ENCODE measurements at places on chromosomes 3 and 15.

GRCh38 chr3:126166009-126166408 is 14.4 kb downstream of the ALDH1L1 start:
- DNase-seq: no peak

DNA sequence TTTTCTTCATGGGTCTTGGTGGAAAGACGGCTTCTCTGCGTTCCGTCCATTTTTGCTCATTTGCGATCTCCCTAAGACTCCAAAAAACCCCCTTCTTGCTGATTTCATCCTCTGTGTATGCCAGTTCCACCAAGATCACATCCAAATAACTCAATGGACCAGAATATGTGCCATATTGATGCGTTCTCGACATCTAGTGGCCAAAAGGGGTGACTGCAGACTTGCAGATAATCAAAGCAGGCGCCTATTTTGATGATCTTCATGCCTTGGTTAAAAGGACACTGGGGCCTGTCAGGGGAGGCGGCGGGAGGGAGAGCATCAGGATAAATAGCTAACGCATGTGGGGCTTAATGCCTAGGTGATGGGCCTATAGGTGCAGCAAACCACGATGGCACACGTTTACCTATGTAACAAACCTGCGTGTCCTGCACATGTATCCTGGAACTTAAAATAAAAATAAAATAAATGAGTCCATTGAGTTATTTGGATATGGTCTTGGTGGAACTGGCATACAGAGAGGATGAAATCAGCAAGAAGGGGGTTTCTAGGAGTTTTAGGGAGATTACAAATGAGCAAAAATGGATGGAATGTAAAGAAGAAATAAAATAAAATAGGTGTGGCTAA is 104.2 kb upstream of the RAD18 start:
- DNase-seq: no peak

DNA sequence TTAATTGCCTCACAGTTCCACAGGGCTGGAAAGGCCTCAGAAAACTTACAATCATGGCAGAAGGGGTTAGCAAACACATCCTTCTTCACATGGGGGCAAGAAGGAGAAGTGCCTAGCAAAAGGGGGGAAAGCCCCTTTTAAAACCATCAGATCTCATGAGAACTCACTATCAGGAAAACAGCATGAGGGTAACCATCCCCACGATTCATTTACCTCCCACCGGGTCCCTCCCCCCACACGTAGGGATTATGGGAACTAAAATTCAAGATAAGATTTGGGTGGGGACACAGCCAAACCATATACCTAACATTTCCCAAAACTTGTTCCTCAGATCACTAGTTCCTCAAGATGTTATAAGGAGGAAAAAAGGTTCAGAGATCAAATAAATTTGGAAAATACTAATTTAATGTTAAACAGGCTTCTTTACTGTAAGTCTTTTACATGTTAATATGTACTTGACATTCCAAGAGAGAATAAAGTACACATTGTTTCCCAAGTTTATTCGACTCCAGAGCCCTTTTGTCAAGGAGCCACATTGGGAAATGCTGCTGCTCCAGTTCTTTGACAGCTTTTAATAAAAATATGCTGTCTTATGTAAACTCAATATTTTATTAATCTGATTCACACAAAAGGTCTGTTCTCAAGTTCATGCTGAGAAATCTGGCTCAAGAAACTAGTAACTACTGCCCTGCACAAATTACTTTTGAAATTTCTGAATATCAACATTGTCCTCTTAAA is 17.8 kb downstream of the HERC1 start:
- DNase-seq: no peak

- no peak for DNase-seq
Measured at GRCh38 chr15:37034392-37034791, 66.0 kb downstream of the MEIS2 start.

GRCh38 chr3:62987721-62988120 is 112.5 kb upstream of the CADPS start:
- no peak for DNase-seq

DNA sequence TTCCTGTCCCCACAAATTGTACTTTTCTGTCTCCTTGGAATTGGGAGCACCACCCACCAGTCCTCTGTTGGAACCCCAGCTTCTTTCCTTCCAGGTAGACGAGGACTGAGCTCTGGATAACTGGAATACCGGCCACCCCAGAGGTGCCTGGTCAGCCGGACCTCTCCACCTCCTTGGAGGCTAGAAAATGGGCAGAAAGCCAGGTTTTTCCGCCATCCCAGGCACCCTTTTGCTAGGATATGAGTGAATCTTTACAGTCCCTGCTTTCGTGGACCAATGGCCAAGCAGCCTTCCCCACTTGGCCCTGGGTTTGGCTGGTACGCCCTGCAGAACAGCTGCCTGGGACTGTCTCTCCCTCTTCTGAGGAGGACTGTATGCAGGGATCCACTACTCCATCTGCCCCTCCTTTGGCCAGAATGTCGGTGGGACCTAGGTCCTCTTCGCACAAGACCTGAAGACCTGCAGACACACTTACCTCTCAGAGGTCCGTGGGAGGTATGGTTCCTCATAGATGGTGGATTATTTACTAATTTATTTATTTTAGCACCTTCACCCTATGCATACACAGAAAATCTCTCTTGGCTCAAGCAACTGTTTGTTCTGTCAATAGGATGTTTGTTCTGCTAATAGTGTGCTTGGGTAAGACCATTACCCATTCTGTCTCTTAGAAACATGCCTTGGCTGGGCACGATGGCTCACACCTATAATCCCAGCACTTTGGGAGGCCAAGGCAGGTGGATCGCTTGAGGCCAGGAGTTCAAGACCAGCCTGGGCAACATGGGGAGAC is 8.6 kb upstream of the CHAC1 start:
- DNase-seq: no peak

DNA sequence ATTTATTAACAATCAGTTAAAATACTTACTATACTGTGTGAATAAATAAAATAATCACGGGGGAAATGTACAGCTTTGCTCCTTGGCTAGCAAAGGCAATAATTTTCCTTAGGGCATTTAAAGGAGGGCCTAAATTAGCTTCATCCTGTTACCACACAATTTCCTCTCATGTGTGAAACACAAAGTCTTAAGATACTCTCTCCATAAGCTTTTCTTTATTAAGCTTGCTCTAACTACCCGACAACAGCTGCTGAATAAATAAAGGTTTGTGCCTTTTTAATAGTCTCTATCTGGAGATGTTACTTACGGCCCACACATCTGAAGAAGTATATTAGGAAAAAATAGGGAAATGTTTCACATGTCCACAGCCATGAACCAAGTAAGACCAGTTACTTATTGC is 29.7 kb downstream of the ZNF106 start:
- no peak for DNase-seq

DNA sequence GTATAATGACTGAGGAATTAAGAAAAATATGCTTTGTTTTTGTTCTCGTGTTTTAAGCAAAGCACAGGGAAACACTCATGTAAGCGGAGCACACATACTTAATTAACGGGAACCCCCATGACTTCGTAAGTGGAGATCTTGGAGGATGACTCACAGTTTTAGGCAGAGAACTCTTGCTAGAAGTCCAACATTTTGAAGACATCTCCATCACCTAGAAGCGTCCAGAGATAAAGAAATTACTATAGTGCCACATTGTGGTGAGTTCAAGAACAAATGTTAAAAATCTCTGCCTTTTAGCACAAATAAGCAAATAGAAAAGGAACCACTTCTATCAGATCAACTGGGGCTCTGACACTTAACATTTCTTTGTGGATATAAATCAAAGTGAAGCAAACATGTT is 194.1 kb upstream of the ARHGEF26 start:
- DNase-seq: no peak

DNA sequence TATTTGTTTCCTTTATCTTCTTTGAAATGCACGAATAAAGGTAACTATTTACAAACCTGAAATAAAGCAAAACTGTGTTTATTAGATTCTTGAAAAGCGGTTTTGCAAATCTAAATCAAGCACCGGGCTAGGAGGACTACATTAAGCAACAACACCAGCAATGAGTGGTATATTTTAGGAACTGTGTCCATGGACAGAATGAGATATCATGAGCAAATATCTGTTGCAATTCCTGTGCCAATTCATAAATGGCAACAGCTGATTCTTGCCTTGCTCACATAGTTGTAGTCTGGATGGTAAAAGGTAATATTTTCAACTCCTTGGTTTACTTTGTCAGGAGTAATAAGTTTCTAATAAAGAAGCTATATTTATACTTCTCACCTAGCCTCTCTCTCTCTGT is 403.3 kb downstream of the LPP start:
- DNase-seq: no peak

- DNase-seq: no peak
Measured at GRCh38 chr15:96053781-96054428, 276.6 kb upstream of the NR2F2 start.

GRCh38 chr3:146781059-146781458 is 175.9 kb upstream of the PLSCR5 start:
- DNase-seq: no peak

GRCh38 chr15:66563126-66563525 is 2.7 kb downstream of the LCTL start:
- DNase-seq: no peak

- DNase-seq: no peak
Measured at GRCh38 chr3:51710631-51711351, 3.9 kb downstream of the GRM2 start.

All from stimulated activated CD8-positive, alpha-beta memory T cell treated with anti-CD3 and anti-CD28 coated beads, Interleukin-7, amount 100 ng/mL, for 24 hours (primary cell).